ENCODE measurements at places on chromosomes 7 and 10.

DNA sequence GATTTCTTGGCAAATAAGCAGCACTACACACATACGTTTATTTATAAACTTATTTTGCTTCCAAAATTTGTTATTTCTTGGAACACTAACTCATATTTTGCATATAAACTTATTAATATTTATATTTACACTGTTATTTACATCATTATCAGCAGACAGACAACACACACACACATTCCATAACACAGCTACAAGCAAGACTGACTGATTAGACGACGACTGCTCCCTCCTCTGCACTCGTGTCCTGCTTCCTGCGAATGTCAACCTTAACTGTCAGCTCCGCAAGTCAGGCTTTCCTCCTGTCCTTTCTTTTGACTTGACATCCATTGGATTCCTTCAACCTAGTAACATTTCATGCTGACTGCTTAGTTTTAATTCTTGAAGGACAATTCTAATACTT is 96.6 kb downstream of the ATE1 start:
- no peak for DNase-seq

GRCh38 chr7:152173372-152174070 is 148.0 kb downstream of the GALNT11 start:
- DNase-seq, result no peak

DNA sequence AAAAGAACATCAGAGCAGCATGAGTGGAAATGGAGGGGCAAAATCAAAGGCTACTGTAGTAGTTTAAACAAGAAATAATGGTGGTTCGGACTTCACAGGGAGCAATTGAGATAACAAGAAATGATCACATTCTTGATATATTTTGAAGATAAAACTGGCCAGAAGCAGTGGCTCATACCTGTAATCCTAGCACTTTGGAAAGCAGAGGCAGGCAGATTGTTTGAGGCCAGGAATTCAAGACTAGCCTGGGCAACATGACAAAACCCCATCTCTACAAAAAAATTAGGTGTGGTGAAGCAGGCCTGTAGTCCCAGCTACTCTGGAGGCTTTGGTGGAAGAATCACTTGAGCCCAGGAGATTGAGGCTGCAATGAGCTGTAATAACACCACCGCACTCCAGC is 22.9 kb downstream of the EEF1AKMT2 start:
- no peak for DNase-seq

DNA sequence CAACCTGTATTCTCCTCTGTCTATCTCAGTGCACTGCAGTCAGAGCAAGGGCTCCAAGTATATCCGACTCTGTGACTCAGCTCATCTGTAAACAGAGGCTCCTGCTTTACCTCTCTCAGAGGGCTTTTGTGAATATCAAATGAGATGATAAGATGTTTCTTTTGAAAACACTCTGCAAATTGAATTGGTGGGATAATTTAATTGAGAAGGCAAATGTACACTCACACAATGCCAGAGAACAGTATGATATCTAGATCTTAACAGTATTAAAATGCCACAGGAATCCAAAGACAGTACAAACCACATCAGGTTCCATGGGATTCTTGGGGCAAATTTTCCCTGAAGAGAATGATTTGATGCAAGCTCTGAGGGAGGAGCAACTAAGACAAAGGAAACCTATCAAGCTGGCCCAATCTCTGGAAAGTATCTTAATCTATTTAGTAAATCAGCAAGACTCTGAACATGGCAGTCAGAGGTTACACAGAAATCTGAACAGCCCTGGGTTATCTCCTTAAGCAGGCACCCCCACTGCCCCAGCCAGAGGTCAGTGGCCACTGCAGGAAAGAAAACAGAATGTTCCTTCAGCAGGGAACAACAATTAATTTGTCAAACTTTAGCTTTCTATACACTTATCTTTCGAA is 45.9 kb downstream of the DOCK4 start:
- DNase-seq, result no peak

DNA sequence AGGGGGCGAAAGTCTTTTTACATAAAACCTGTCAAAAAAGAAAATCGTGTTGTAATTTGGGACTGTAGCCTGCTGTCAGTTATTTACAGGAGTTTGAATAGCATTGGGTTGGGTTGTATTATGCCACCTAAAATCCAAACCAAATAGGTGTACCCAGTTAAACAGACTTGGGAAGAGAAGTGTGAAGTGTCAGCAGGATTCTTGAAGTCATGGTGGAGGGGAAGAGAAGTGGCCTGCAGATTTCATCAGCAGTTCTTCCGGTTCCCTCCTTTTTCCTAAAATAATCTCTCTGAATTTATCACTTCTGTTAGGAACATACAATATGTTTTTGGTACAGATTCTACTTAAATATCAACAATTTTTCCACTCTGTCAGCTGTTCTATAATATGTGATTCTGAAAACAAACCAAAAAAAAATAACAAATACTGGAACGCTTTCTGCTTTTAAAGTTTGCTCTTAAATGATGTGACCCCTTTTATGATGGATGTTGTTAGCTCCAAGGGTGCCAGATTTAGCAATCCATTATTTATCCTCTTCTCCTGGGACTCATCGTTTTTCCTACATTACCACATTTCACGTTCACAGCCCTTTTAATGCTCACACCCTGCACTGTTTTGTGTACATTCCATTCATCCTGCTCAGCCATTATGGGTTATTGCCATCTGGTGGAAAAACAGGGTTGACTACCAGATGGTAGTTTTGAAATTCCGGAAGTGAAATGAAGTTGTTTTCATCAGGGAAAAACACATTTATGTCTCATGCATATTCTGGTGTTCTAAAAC is 18.7 kb upstream of the ARHGAP12 start:
- no peak for DNase-seq

DNA sequence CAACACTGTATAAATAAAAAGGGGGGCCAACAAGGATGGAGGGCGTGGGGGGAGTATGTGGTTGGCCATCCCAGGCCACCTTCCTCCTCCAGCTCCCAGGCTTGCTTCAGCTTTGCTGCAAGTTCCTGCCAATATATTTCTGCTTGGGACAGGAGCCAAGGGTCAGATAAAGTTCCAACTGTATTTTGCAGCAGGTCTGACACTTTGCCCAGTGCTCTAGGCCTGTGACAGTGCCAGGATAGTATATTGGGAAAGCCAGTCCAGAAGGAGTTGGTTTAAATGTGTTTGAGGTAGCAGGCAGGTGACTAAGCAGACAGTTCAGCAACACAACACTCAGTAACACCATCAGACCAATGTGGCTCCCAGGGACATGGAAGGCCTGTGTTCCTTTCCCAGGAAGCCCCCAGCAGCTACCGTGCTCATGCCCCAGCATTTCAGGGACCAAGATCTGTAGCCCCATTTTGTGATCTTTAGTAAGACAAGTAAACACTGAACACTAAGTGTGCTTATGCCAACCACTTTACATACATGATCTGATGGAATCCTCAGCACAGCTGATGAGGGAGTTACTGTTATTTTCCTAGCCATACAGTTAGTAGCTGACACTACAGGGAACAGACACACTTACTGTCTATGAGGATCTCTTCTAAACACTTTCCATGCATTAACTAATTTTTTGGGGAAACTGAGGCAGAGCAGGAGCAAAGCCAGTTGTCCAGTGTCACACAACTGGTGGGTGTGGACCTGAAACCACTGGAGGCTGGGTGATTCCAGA is 38.9 kb downstream of the DNAJB12 start:
- no peak for DNase-seq

GRCh38 chr10:97713339-97713825 is at the start of gene MARVELD1:
Gene MARVELD1, plus strand, starts transcription at chr10:97713730. Its CDS starts 147 bp downstream, at chr10:97713877.
- DNase-seq, result no peak

DNA sequence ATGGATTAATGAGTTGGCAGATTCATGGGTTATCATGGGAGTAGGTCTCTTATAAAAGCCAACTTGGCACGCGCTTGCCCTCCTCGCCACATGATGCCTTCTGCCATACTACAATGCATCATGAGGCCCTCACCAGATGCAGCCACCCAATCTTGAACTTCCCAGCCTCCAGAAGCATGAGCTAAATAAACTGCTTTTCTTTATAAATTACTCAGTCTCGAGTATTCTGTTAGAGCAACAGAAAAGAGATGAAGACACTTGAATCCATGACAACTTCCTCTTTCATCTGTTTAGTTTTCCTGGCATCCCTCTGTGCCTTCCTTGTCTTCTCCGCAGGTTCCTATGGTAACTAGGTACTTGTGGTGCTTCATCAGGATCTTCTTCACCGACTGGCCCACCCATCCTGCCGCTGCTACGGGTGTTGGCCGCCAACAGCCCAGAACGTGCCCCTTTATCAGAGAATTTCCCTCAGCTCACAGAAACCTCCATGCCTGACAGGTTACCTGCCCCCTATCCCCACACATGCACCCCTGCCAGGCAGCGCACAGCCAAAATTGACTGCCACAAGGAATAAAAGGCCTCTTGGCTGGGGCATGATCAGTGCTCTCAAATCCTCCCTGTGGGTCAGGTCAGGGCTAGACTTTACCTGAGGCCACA is 28.0 kb upstream of the PPIF start:
- DNase-seq, result no peak

DNA sequence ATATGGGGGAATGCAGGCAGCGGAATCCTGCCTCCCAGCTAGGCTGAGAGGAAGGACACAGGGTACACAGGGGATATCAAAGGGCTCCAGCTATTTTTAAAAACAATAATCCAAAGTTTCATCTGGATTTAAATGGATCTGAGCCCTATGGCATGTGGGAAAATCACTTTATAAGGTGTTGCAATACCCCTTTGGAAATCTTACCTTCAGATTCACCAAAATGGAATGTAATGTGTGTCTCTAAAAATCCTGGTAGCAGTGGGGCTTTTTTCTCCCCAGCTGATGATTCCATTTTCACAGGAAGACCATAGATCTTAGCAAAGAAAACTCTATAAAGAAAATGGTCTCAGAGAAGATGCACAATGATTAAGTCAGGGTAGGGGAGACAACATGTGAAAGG is 722.2 kb downstream of the PARD3 start:
- no peak for DNase-seq

DNA sequence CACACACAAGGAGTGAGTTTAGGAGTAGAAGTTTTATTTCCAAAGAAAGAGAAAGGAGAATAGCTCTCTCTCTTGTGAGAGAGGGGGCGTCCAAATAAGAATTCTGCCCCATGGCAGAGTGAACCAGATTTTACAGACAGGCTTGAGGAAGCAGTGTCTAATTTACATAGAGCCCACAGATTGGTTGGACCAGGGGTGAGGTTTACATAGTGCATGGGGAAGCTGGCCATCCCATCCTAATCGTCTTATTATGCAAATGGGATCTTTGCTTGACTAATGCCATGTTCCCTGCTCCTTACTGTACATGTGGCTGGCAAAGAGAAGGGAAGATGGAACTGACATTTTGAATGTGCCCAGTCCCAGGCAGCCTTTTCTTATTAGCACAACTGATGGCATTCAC is 60.0 kb upstream of the ACSM6 start:
- DNase-seq, result no peak

DNA sequence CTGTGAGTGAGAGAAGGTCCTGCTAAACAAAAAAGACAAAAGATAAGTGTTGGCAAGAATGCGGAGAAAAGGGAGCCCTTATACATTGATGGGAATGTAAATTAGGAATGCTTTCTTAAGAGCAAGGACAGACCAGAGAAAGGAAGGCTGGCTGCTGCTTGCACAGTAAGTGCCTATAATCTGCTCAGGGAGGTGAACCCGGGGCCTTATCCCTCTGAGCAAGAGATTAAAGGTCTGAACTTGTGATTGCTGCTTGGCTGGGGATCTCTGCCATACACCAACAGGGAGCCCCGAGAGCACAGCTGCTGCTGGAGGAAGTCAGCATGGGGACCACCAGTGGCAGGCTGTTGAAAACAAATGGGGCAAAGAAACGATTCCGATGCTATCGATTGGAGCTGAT is 32.0 kb upstream of the CRTAC1 start:
- no peak for DNase-seq

DNA sequence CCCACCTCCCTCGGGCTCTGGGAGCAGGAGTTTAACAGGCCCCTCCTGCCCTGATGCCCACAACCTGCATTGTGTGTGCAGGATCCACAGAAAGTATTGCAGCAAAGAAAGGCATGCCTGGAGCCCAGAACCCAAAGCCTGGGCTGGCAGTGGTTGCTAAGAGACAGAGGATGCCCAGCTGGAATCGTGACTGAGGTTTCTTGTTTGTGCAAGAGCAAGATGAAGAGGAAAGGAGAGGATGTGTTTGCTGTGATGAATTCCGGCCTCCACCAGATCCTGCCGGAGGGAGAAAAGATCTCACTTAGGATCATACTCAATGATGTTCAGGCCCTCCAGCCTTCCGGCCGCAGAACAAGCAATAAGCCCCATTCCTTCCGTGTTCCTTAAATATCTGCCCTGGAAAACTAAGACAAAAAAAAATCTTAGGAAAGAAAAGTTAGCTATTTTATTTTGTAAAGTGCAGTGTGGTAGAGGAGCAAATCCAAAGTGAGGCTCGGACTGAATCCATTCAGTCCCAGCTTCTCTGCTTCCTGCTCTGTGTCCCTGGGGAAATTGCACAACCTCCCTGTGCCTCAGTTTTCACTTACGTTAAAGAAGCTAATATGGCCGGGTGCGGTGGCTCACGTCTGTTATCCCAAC is 57.1 kb downstream of the SLIT1 start:
- no peak for DNase-seq

- DNase-seq, result no peak
Measured at GRCh38 chr10:96493254-96493653, 20.5 kb downstream of the TLL2 start.

DNA sequence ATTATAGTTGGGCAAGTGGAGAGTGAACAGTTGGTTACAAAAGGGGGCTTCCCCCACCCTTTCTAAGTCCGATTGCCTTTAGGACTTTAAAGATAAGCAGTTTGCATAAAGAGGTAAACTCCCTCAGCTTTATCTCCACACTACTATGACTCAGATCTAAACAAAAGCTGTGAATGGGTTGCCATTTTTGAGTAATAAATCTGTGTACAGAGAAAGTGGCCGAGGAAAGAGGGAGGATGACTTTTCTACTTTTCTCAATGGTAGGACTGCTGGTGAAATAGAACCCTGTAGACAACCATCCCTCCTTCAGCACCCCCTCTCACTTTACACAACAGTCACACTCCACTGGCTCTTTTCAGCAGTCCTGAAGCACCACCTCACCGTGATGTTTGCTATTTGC is 71.2 kb downstream of the DNMBP start:
- DNase-seq, result no peak

DNA sequence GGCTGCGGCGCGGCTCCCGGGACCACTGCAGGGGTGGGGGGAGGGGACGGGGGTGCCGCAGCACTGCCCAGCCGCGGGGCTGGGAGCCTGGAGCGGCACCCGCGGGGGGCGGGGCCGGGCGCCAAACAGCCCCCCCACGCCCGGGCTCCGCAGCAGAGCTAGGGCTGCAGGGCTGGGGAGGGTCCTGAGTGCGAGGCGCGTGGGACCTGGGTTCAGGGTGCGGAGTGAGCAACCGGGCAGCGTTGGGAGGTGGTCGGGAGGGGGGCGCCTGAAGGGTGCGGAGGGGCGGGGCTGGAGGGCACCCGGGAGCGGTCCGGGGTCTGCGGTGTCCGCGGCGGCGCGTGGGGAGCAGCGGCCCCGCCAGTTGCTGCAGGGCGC is 528 bp downstream of the CAMK2G start:
- DNase-seq, result no peak

GRCh38 chr10:1668399-1668798 is 68.9 kb downstream of the ADARB2 start:
- DNase-seq, result no peak

DNA sequence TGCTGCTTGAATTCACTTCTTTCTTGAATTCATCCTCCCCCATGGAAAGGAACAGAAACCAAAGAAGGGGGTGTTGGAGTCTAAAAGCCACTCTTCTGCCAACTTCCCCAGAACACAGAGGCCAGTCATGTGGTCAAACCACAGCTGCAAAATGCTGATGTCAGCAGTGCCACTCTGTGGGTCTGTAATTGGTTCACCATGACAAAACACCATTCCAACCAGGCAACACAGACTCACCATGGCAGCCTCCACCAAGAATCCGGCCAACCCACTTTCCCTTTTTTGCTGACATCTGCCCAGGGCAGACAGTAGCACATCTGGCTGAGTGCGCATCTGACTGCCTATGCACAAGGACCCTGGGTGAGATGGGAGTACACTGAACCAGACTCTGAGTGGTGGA is 16.8 kb downstream of the OSBPL3 start:
- DNase-seq, result no peak
